ENCODE measurements at places on chromosomes 12 and 14.

DNA sequence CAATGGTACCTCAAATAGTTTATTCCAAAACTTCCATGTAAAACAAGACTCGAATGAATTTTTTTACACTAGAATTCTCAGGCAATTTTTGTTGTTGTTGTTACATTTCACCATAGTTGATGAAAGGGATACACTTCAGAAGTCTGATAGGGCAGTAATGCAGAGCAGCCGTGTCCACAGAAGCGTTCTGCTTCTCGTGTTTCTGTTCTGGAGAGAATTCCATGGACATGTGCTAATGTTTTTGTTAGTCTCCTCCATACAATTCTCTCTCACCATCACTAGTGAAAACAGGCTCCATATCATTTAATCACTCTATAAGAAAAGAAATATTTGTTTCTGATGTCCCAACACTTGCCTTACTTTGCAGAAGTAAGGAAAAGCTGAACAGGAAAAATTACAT is 606.1 kb downstream of the SLC16A7 start:
- no peak for DNase-seq

DNA sequence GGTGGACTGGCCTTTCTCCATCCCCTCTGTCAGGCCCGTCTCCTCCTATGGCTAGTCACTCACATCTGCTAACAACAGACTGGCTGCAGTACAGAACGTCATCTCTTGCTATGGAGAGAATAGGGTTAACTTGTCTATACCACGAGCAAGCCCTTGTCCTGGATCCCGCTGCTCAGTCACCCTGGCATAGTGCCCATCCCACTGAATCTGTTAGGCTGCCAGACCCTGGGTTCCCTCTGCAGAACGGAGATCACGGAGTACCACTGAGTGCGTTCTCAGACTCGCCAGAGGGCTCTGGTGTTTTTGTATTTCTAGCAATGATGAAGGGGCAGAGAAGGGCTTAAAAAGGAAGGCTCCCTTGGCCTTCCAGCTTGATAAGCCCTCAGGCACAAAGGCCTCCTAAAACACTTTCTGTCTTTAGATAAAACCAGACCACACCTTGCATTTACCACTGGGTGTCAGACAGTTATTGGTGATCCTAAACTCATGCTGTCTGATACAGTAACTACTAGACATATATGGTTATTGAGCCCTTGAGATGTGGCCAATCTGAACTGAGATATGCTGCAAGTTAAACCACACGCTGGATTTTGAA is 6.3 kb upstream of the NRIP2 start:
- no peak for DNase-seq

- DNase-seq: no peak
These were observed 3.4 kb downstream of the NOC4L start for GRCh38 chr12:132147423-132148367.

DNA sequence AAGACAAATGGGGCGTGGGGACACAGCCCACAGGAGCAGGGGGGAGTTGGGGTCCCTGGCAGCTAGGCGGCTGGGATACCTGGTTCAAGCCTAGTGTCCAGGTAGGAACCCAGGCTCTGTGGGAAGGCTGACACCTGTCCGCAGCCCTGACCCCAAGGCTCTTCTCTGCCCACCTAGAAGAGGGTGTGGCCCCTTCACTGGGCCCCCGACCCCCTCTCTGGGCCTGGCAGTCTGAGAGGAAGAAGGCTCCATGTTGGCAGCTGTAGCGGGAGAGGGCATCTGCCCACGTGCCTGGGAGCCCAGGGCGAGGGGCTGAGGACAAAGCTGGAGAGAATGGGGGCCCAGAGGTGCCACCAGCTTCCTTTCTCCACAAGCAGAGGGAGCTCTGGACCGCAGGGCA is 10.5 kb downstream of the CHGA start:
- no peak for DNase-seq

- DNase-seq: no peak
These were observed 101.0 kb downstream of the PDE3A start for GRCh38 chr12:20469300-20469699.

DNA sequence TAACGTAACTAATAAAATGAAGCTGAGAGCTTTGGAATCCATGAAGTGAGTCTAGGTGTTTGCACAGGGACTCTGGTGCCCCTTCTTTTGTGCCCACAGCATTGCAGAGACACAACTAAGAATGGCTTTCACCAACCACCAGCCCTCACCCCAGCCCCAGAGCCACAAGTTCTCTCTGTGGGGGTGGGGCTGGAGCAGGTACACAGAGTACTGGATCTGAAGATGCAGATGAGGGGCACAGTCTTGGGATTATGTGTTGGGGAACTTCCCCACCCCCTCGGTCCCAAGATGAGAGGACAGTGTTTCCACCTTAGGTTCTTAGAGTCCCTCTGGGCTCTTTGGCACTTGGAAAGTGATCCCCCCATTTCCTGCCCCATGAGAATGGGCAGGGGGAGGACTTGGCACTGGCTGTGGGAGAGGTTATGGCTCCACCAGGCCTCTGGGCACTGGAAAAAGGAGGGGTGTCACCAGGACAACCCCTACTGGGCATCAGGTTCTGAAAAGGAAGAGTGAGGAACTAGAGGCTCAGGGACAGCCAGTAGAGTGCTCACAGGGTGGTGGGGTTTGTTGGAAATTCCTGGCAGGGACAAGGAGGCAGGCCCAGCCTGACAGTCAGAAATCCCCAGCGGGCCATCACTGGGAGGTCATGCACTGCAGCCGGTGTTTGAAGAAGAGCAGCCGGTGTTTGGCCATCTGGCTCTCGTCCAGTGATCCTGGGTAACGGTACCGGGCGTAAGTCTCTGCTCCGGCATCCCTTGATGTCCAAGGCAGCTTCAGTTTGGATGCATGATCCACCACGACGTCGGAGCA is 6.7 kb downstream of the B4GALNT1 start:
- DNase-seq: no peak

- no peak for DNase-seq
These were observed 499 bp downstream of the TOGARAM1 start for GRCh38 chr14:44962334-44963043.

DNA sequence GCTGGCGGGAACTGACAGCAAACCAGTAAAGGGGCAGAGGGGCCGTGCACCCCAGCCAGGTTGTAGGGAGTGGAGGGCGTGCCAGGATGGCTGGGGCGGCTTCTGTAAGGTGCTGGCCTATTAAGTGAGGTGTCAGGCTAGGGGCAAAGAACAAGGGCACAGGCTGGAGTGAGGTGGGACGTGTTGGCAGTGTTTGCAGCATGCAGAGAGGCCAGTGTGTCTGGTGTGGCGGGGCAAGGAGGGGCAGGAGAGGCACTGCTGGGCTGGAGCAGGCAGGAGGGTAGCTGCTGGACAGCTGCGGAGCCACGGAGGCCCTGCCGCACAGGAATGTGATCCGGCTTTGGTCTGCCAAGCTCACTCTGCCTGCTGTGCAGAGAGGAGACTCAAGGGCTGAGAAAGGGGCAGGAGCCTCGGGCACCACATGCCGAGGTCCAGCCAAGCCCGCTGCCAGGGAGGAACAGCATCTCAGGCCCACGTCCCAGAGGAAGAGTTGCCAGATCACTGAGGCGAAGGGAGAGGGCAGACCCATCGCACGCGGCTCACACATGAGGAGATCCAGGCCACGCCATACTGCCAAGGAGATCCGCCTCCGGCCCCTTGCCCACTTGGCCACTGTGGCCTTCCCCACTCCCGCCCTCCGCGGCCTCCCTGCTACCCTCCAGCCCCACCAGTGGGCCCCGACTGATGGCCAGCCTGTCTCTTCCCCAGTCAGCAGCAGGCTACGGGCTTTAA is 46.8 kb downstream of the AMN start:
- DNase-seq: no peak

DNA sequence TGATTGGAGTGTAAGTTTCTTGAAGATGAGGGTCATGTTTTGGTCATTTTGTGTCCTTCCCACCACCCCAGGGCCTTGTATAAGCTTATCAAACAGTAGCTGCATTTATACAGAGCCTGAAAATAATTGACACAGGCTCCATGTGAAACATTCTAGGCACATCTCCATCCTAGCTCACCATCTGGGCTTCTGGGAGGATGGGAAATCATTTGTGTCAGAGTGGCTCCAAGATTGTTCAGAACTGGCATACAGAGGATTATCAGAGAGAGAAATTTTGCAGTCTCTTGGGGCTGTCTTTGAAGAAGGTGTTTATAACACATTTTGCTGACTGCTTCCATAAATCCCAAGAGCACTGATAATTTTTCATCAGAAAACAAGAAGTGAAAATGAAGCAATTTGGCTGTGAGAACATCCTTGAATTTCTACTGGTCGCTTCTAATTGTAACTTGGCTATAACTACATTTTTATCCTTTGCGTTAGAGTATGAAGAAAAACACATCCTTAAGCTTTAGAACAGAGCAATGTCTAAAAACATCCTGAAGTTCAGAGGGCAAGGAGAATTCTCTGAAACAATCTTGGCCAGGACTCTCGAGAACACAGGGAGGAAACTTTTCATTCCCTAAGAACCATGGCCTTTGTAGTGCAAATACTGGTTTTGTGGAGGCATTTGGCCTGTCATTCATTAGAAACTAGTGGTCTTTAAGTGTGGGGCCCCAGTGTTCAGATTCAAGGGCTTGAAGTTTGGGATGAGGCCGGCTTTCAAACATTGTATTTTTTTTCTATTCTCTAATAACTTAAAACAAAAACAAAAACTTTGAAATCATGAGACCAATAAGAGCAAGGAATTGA is 151.1 kb downstream of the DACT1 start:
- DNase-seq: no peak

GRCh38 chr14:88325883-88326282 is 2.8 kb upstream of the KCNK10 start:
- DNase-seq: no peak
